ENCODE measurements at places on chromosomes 3 and 15. TPM values are rescaled to one million over a fixed set of nuclear protein-coding genes. Genes with fewer than 3 reads are reported as not detected.

The SEMA3F gene
- 39.2 TPM for total RNA-seq

The ZSCAN2 gene
- total RNA-seq, result 6.7 TPM

The NANOGP8 gene
- 1.5 TPM for total RNA-seq

The SATB1 gene
- total RNA-seq, result 41.1 TPM

DNA sequence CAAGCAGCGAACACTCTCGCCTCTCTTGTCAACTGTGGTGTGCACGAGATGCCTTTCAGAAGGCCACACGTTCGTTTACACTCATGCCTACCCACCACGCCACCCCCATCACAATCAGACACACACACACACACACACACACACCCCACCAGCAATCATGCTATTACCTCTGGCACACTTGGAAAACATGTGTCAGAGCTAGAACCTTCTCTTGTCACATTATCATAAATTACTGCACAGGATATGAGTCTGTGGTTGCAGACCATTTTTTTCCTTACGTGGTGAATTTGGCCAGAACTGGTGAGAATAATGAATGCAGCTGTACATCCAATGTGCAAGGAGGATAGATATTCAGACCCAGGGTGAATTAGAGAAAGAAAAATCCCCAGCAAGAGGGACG lies 52.4 kb downstream of the TRIM69 start:
- no peaks in the 10 kb centered on the region for H3K36me3 ChIP-seq
- H3K4me3 ChIP-seq, result no peak overlapping the region
- no peaks in the 10 kb centered on the region for H3K4me1 ChIP-seq
- no peaks in the 10 kb centered on the region for H3K27me3 ChIP-seq

DNA sequence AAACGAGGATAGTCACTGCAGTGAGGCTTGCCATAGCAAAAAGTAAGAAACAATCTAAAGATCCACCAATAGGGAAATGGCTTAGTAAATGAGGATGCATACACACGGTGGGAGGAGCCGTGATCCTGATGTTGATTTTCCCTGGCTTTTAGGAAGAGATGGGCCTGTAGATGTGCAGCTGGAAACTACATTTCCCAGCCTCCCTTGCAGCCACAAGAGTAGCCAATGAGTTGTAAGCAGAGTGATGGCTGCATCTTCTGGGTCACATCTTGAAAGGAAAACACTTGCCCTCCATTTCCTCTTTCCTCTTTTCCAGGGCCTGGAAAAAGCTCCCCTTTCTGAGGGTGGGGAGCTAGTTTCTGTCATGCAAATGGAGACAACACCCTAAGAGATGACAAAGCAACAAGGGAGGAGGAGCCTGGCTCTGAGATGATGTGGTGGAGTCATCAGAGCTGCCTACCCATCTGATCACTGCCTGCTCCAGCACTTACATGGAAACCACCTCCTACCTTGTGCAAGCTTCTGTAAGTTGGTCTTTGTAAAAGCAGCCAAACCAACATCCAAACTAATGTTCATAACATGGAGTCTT lies 139.1 kb downstream of the TLE3 start:
- H3K36me3 ChIP-seq, result no peaks in the 10 kb centered on the region
- H3K4me3 ChIP-seq, result no peak overlapping the region
- no peaks in the 10 kb centered on the region for H3K4me1 ChIP-seq
- no peak for DNase-seq

DNA sequence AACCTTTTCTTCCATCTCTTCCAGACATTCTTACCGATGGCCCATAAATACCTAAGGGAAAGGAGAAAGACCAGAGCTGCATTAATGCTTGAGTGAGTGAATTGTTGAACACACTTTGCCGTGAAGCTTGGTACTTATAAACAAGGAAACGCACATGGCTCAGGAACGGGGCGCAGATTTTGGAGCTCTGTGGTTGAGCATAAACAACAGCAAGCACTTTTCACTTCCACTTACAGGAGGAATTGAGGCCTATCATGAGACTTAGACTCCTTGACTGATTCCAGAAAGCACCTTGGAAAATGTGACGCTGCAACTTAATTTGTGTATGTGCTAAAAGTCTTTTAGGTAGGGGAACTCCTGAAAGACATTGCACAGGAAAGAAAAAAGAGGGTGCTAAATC lies 197.5 kb upstream of the FEZF2 start:
- H3K36me3 ChIP-seq, result no peaks in the 10 kb centered on the region
- no peaks in the 10 kb centered on the region for H3K27me3 ChIP-seq
- H3K4me3 ChIP-seq, result no peak overlapping the region
- H3K27ac ChIP-seq, result no peak overlapping the region

GRCh38 chr15:79562403-79562815 lies 130.3 kb downstream of the MINAR1 start:
- no peak overlapping the region for H3K4me3 ChIP-seq
- H3K36me3 ChIP-seq, result no peaks in the 10 kb centered on the region
- no peaks in the 10 kb centered on the region for H3K4me1 ChIP-seq

- H3K27me3 ChIP-seq, result no peaks in the 10 kb centered on the region
- no peak for DNase-seq
- no peak overlapping the region for H3K27ac ChIP-seq
- H3K4me1 ChIP-seq, result no peaks in the 10 kb centered on the region
- no peak overlapping the region for H3K4me3 ChIP-seq
- no peaks in the 10 kb centered on the region for H3K36me3 ChIP-seq
Measured at GRCh38 chr15:41567261-41567660, 8.2 kb downstream of the TYRO3 start.

- no peak overlapping the region for H3K27ac ChIP-seq
- no peaks in the 10 kb centered on the region for H3K27me3 ChIP-seq
- peak overlapping the region; percentile 79 for H3K4me3 ChIP-seq
- H3K36me3 ChIP-seq, result no peaks in the 10 kb centered on the region
Measured at GRCh38 chr15:43510200-43511011, 7.0 kb upstream of the MAP1A start.

DNA sequence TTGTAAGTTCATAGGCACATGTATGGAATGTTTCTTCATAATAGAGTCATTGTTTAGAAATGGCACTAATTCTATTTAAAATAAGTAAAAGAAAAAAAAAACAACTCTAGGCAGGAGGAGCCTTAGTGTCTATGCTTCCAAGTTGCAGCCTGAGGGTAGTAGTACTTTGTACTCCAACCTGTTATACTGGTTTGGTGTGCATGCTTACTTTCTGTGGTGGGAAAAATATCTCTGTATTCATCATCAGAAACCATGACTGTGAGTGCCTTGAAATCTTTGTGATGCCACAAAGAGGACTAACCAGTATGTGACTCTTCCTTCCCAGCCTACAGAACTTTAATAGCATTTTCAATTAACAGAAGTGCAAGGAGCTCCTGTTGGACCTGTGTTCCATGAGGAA lies 4.4 kb downstream of the NAALADL2 start:
- H3K36me3 ChIP-seq, result no peaks in the 10 kb centered on the region
- H3K27ac ChIP-seq, result no peak overlapping the region
- H3K4me3 ChIP-seq, result no peak overlapping the region
- H3K4me1 ChIP-seq, result peaks cover 8% of the 10 kb centered on the region
- H3K27me3 ChIP-seq, result no peaks in the 10 kb centered on the region
